Fibroblast of upper back skin (primary cell): ENCODE measurements at places on chromosomes 5 and 9.
A peak's percentile ranks its signal among the peaks of the same experiment; 100 is the strongest.

DNA sequence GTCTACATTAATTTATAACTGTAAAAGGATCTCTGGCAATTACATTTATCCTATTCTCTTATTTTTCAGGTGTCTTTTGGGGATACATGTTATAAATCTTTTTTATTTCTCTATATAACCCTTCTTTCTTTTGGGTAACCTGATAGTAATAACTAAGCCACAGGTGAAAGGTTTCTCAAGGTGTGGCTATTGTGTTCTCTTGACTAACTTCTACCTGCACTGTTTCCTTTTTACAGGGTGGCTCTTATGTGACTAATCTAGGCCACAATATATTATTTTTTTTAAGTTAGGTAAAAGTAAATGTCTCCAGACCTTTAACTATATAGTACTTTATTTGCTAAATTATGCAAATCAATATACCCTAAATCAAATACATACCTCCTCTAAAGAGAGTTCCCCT lies 193.2 kb downstream of the EFNA5 start:
- DNase-seq: no peak

DNA sequence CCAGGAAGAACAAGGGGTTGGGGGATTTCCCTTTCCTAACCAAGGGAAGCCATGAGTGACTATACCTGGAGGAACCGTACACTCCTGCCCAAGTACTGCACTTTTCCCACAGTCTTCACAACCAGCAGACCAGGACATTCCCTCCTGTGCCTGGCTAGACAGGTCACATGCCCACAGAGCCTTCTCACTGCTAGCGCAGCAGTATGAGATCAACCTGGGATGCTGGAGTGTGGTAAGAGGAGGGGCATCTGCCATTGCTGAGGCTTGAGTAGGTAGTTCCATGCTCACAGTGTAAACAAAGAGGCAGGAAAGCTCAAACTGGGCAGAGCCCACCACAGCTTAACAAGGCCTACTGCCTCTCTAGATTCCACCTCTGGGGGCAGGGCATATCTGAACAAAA lies 35.9 kb downstream of the SAXO1 start:
- no peak for DNase-seq

DNA sequence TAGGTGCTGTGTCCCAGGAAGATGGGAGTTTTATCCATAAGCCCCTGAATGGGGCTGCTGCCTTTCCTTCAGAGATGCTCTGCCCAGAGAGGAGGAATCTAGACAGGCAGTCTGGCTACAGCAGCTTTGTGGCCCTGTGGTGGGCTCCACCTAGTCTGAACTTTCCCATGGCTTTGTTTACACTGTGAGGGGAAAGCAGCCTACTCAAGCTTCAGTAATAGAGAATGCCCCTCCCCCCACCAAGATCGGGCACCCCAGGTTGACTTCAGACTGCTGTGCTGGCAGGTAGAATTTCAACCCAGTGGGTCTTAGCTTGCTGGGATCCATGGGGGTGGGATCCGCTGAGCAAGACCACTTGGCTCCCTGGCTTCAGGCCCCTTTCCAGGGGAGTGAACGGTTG lies 100.9 kb upstream of the DPYSL3 start:
- DNase-seq: no peak

DNA sequence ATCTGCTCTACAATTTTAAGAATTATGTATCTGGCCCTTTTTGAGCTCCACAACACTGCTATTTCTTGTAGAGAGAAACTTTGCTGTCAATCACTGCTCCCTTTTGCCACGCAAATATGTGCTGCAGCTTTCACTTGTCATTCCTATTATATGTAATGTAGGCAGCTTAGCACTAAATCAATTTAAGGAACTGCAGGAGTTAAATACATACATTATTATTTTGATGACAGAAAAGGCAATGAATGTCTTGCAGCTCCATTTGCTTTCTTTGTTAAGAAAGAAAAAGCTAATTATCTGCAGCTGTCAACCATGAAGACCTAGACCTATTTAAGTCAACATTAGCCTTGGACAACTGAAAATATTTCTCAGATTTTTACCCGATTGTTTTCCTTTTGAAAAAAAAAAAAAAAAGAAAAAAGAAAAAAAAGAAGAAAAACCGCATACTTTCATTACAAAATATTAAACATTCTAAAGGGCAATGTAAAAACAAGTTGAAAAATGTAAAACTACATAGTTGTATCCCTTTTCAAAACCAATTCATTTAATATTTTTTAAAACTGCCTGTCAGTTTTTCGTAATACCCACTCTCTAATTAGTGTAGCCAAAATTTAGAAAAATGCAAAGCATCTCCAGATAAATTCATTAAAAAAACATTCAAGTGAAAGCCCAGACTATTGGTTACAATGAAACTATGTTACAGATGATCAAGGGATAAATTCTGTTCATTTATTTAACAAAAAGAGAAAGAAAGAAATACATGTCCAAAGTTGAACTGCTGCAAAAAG lies 57.2 kb downstream of the RFX3 start:
- DNase-seq: no peak

GRCh38 chr9:21443849-21444625 lies 3.8 kb downstream of the IFNA1 start:
- DNase-seq: no peak

GRCh38 chr5:5473226-5473625 lies 50.7 kb downstream of the ICE1 start:
- DNase-seq: no peak

GRCh38 chr5:18037718-18038117 lies 403.5 kb downstream of the TAF11L14 start:
- DNase-seq: peak; percentile 5

- peak; percentile 71 for DNase-seq
Measured at GRCh38 chr9:16039988-16040761, 487.3 kb downstream of the CCDC171 start.

DNA sequence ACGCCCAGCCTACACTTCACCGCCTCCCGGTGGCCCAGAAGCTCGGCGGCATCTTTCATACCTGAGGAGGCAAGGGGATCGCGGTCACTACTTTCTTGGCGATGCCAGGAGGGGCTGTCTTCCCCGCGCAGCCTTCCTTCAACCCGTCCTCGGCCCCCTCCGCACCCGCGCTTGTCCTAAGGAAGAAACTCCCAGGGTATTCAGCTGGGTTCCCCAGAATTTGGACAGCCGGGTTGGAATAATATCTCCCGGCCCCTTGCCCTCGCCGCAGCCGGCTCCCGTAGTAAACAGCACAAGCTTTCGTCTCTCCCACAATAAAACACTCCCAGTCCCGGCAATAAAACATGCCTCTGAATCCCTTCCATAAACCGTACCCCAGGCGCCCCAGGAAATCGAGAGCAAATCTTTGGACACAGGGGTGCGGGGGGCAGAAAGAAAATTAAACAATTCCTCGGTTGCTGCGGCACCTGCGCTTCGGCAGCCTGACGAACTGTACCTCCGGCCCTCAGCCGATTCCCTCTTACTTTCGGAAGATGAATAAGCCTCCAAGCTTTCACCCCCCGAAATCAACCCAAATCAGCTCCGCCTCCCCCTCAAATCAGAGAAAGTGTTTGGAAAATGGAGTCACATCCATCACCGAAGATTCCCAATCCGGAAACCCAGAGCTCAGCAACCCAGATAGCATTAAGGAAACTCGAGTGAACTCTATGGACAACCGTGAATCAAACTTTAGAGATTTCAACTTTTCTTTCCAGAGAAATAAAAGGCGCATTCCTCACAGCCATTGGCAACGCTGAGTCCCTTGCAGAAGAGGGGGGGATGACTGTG lies 1.1 kb downstream of the OTP start:
- no peak for DNase-seq
